Fibroblast of lung (primary cell): ENCODE measurements at places on chromosomes 2 and 18. TPM values are rescaled to one million over a fixed set of nuclear protein-coding genes. Genes with fewer than 3 reads are reported as not detected.

- no peak for DNase-seq
These were observed 14.6 kb downstream of the PAIP2B start for GRCh38 chr2:71212336-71212735.

DNA sequence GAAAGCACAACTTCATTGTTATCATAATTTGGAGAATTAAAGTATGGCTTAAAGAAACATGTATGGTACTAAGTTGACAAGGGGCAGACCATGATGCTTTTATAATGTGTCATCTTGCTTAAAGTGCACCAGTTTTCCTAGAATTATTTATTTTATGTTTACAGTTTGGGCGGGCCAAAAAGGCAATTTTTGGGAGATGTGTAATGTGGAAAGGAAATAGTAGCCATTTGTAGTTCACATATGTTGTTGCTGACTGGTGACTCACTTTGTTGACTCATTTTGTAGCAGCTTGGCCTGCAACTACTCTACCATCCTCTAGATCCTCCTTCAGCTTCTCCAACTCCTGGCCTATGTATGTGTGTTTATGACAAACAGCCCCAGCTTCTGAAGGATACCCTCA is 7.7 kb downstream of the ZSCAN30 start:
- DNase-seq, result peak; percentile 88

GRCh38 chr2:70062270-70062669 is 25.0 kb upstream of the PCBP1 start:
- DNase-seq, result no peak

DNA sequence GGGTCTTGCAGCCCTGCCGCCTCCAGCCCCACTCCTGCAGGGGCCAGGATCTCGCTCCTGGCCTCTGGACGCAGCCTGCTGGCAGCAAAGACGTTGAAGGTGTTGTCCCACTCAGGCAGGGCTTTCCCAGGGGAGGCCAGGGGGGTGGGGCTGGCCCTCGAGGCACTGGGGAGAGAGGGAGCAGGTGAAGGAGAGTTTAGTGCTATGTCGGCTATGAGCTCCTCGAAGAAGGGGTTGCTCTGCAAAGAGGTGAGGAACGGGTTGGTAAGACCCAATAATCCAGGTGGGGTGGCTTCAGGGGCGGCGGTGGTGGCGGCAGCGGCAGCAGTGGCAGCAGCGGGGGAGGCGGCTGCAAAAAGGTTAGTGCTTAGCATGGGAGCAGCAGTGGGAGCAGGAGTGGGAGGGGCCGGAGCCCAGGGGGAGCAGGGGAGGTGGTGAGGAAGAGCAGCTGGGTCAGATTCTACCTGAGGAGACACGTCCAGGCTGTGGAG is 9.7 kb upstream of the SFXN5 start:
- no peak for DNase-seq

DNA sequence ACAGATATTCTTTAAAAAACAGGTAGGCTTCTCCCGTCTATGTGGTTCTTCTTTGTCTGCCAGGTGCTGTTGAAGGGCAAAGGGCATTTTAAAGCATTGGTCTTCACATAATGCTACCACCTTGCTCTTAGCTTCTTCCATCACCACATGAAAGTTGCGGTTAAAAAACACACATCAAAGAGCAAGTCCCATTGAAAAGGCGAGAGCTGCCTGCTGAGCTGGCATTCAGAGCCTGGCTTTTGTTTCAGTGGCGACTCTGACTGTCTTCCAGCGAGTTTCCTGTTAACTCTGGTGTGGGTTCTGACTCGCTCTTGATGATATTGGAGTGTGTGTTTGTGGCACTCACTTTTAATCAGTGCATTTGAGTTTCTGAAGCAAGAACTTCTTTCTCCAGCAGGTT is 624.9 kb upstream of the FANCL start:
- no peak for DNase-seq

GRCh38 chr2:179344280-179344964 is 79.8 kb upstream of the SESTD1 start:
- DNase-seq, result peak; percentile 39

The MAP3K19 gene
- not detected in 2 replicates for total RNA-seq
